Activated T-cell treated with anti-CD3 and anti-CD28 coated beads, Interleukin-2, amount 50 U/mL, for 4 hours (primary cell): ENCODE measurements at places on chromosomes 16 and 17. TPM values are rescaled to one million over a fixed set of nuclear protein-coding genes. Genes with fewer than 3 reads are reported as not detected.

- no peak for DNase-seq
These were observed 27.5 kb downstream of the KCNJ16 start for GRCh38 chr17:70102531-70102930.

- DNase-seq, result no peak
These were observed 42.2 kb upstream of the GSE1 start for GRCh38 chr16:85570735-85571562.

GRCh38 chr17:17701658-17702057 is 20.4 kb downstream of the RAI1 start:
- no peak for DNase-seq

DNA sequence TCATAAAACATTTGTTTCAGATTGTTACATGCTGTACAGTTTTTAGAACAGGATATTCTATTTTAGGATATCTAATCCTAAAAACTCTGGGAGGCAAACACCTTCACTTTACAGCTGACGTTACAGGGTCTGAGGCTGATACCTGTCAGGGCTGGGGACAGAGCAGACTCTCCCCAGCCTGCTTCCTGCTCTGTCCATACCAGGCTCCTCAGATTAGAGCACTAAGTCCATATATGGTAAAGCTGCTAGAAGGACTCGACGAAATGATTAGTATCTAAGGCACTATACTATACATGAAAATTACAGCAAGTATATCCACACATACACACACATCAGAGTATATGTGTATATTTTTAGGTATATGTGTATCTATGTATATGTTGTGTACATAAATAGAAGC is 125.2 kb downstream of the ZFHX3 start:
- no peak for DNase-seq

GRCh38 chr16:57256601-57257395 is 11.7 kb downstream of the ARL2BP start:
- no peak for DNase-seq

DNA sequence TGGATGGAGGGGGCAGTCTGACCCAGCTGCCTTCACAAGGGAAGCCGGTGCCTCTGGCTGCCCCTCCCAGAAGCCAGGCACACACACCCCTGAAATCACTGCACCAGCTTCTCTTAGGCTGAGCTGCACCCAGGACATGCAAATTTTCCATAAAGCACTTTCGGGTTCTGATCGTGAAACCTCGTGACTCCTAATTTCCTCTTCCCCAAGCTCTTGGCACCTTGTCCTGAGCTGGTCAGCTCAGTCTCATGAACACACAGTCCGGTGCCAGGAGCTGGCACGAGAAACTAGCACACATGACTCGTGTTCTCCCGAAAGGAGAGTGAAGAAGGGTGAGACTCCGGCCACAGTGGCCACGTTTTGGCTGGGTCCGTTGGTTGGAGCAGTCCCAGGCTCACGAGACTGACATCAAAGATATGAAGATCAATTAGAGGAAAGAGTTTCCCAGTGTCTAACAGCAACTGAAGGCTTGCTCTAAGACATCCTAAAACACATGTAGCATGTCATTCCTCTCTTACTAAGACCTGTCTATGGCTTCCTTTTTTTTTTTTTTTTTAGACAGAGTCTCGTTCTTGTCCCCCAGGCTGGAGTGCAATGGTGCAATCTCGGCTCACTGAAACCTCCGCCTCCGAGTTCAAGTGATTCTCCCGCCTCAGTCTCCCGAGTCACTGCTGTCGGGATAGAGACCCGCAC is 9.2 kb upstream of the ABR start:
- DNase-seq, result no peak

DNA sequence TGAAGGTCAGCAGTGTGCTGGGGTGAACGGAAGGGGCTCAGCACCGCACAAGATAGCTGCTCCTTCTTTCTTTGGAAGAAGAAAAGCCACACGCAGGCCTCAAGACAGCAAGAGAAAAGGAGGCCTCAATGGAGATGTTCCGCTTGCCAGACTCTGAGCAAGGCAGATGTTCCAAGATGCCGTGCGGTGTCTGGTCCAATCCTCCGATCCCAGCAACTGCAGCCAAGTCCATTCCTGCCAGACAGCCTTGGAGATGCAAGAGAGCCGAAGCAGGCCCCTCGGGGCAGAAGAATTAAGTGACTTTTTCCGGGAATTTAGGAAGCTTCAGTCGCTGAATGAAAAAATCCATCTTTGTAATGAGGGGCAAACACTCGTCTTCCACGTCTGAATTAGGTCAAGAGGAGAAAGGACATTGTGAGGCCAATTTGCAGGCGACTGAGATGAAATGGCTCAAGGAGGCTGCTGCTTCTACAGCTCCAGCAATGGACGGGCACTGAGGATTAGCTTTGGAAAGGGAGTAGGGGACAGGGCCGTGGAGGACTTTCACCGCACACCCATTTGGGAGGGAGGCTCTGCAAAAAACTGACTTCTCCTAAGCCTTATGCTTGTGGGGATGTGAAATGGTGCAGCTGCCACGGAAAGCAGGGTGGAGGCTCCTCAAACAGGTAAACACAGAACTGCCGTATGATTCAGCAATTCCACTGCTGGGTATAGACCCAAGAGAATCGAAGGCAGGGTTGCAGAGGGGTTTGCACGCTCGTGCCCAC is 44.7 kb downstream of the RPH3AL start:
- DNase-seq, result no peak

Gene CRISPLD2
- 0.11 TPM for total RNA-seq

- DNase-seq, result no peak
These were observed 203.4 kb upstream of the FOXF1 start for GRCh38 chr16:86306811-86307513.

DNA sequence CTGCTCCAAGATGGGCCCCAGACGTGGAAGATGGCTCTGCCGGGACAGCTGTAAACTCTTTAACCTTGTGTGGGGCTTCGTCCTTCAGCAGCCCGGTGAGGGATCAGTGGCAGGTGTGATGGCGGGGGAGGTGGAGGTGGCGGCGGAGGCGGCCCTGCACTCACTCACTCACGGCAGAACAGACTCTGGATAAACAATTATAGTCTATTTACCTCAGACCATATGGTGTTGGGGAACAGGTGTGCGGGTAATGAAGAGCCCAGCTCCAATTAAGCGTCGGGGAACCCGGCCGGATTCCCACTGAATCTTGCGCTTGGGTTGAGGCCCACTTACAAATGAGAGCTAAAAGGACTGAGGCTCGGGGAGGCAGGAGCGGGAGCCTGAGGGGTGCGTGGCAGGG is 104.3 kb upstream of the SDK2 start:
- no peak for DNase-seq

DNA sequence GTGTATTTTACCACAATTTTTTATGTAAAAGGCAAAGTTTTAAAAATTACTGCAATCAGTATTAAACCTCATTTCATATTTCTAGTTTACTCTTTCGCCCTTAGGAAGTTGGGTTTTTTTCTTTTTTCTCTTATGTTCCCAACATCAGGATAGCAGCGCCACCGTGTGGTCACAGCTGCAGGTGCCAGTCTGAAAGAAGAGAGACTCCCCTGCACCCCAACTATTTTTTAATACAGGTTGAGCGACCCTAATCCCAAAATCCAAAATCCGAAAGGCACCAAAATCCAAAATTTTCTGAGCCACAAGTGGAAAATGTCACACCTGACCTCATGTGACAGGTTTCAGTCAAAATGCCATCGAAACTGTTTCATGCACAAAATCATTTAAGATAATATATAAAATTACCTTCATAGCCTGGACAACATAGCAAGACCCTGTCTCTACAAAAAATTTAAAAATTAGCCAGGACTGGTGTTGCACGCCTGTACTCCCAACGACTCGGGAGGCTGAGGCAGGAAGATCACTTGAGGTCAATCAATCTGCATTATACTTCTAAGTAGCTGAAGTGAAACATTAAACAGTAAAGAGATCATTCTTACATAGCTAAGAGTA is 21.8 kb upstream of the ASGR2 start:
- DNase-seq, result peak; percentile 79

DNA sequence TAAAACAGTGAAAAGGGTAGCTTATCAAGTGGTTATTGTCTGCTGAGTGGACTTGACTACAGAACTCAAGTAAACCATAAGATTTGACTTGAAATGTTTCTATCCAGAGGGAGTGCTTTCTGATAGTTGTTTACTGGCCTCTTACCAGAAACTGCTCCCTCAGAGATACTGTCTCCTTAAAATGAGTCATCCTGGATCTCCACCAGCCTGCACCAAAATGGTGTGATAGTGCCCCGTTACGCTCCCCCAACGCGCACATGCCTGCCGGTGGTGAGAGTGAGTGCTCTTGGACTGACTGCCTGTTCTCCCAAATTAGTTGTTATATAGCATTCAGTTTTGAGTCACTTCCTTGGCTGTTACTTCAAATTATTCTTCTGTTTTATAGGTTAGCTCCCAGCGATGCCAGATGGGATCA is 22.9 kb downstream of the PRCD start:
- DNase-seq, result no peak

- no peak for DNase-seq
These were observed 33.9 kb upstream of the CLEC18B start for GRCh38 chr16:74455213-74455612.

GRCh38 chr16:79012671-79013434 is 587.7 kb downstream of the MAF start:
- DNase-seq, result no peak

Gene FBXW10B
- 2.1 TPM for total RNA-seq

DNA sequence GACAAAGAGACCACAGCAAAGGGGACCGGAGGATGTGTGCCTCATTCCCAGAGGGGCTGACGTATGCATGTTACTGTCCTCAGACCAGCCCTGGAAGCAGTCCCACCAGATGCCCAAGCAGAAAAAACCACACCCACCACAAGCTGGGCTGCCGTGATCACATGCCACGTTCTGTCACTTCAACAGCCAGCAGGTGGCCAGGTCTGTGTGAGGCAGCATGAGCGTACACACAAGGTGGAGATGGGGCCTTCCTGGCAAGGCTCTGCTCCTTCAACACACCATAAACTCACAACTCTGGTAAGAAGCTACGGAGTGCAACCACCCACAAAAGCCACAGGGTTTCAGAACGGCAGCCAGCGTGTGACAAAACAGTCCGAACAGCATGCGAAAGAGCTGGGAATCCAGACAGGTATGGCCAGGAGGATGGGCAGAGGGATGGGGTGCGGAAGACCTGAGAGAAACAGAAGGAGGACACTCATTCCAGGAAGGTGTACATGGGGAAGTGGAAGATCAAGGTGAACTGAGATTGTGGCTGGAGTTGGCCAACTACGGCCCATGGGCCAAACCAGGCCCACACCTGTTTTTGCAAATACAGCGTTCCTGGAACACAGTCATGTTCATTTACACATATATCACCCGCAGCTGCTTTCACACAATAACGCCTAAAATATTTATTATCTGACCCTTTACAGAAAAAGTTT is 27.9 kb downstream of the MBTPS1 start:
- DNase-seq, result peak; percentile 35

- no peak for DNase-seq
These were observed 25.4 kb downstream of the CTU2 start for GRCh38 chr16:88731699-88732098.

Gene TAC4
- not detected for total RNA-seq

GRCh38 chr16:7397901-7398300 is 65.3 kb downstream of the RBFOX1 start:
- DNase-seq, result no peak

Gene BCL6B
- 0.25 TPM for total RNA-seq

Gene DCTPP1
- total RNA-seq, result 226 TPM

GRCh38 chr17:49843774-49844350 is 4.0 kb downstream of the TAC4 start:
- DNase-seq, result no peak

Gene DOC2A
- total RNA-seq, result 1.1 TPM

DNA sequence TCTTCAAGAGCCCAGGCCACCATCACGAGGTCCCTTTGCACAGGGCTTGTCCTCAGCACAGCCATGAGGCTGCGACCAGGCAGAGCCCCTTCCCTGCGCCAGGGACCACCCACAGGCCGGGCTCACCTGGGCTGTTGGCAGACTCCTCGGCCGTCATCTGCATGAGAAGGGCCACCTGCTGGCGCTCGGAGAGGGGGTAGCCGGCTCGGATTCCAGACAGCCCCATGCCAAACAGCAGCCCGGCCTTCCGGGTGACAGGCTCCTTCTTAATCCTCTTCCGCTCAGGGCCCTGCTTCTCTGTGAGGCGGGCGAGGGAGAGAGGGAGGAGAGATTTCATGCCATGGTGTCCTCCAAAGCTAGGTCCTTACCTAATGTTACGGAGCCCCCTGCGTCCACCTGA is 73.4 kb downstream of the ZNF778 start:
- no peak for DNase-seq

DNA sequence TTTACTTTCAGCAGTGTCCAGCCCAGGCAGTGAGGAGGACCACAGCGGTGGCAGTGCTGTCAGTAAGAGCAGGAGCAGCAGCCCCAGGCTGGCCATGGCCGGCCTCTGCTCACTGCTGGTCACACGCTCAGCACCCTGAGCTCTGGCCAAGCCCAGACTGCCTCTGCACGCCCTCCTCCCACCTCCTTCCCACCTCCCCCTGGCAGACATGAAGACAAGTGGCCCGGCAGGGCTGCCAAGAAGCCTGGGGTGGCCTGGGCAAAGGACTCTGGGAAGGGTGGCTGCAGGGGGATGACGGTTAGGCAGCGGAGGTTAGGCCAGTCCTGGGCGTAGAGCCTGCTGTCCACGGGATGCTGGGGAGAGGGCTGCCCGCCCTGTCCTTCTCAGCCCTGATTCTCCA is at the start of gene C16orf89:
C16orf89 (minus strand) TSS at position 144 of the 400 bp plus-strand sequence; CDS start at position 96, 48 bp downstream.
- no peak for DNase-seq

DNA sequence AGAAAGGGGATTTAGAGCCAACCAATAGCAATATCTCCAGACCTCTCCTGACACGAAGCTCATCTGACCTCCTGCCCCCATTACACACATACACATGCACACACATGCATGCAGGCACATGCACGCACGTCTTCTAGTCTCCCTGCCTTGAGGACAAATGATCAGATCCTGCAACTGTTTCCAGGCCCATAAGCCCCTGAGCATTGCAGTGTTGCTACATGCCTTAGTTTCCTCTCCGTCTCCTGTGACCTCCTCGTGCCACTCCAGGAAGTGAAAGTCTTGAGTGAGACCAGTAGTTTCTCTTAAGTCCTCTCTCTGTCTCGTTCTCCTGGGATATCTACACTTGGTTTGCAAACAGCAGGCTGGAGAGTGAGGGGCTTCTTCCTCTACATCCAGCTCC is 8.2 kb downstream of the CIITA start:
- no peak for DNase-seq

GRCh38 chr16:25716186-25716585 is 24.4 kb downstream of the HS3ST4 start:
- DNase-seq, result no peak

DNA sequence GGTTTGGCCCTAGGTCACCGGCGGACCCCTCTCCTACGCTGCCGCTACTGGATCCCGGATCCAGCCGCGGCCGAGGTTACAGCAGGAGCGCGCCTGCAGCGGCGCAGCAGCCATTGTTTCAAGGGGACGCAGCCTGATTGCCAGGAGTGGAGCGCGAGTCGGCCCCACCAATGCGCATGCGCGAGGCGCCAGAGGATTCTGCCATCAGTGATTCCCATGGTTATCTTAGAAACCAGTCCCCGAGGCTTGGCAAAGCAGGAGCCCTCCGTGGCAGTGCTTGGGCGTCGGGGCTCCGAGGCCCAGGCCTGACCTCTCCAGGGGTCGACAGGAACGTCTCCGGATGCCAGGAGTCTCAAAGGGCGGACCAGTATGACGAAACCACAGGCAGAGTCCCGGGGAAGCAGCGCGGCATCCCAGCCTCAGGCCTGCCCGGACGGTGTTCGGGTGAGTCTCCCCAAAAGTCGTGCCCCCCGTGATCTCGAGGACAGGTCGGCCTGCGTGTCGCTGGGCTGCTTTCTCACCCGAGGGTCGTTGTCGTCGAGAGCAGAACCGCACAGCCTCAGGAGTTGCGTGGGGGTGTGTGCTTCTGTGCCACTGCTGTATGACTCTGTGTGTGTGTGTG is 608.5 kb downstream of the KCNJ18 start:
- DNase-seq, result no peak
